Nephron progenitor cell (in vitro differentiated cells): ENCODE measurements at places on chromosomes 7 and 10.

GRCh38 chr10:96304230-96304629 is at the start of gene DNTT:
Gene DNTT (plus strand): TSS chr10:96304434. CDS start chr10:96304498, 64 bp downstream.
- peaks cover 44% of the 10 kb centered on the region for H3K4me1 ChIP-seq
- H3K36me3 ChIP-seq = no peaks in the 10 kb centered on the region
- H3K4me3 ChIP-seq = no peak within 1 kb of the TSS

- peaks cover 4% of the 10 kb centered on the region for H3K36me3 ChIP-seq
- DNase-seq = no peak
- no peak overlapping the region for H3K27ac ChIP-seq
- H3K27me3 ChIP-seq = peaks cover 51% of the 10 kb centered on the region
These were observed 8.8 kb upstream of the CLDN3 start for GRCh38 chr7:73778801-73779389.

DNA sequence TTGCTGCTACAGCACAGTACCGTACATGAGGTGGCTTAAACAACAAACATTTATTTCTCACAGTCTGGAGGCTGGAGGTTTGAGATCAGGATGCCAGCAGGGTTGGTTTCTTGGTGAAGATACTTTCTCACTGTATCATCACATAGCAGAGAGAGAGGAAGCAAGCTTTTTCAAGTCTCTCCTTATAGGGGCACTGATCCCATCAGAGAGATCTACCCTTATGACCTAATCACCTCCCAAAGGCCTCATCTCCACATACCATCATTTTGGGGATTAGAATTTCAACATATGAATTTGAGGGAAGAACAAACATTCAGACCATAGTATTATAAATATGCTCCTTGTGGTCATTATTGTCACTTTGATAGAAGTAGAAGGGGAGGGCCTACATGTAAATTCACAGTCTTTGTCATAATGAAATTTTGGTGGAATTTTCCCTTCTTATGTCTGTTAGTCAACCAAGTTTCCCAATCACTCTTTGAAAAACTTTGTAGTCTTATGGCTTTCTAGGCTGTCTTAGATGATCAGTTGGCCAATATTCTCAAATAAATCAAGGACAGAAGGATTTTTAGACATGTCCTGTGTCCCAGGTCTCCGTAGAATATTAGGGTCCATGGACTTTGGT is 606.2 kb downstream of the LRMDA start:
- DNase-seq = no peak
- H3K4me3 ChIP-seq = no peak overlapping the region
- peaks cover 24% of the 10 kb centered on the region for H3K36me3 ChIP-seq
- peaks cover 6% of the 10 kb centered on the region for H3K27me3 ChIP-seq
- peaks cover 49% of the 10 kb centered on the region for H3K4me1 ChIP-seq

- DNase-seq = no peak
- H3K36me3 ChIP-seq = peaks cover 27% of the 10 kb centered on the region
- H3K4me1 ChIP-seq = peaks cover 80% of the 10 kb centered on the region
- H3K27ac ChIP-seq = peak overlapping the region; percentile 87
These were observed 17.8 kb downstream of the VWA2 start for GRCh38 chr10:114256822-114257221.

GRCh38 chr7:45677311-45677900 is 103.2 kb downstream of the ADCY1 start:
- peaks cover 17% of the 10 kb centered on the region for H3K36me3 ChIP-seq
- H3K27ac ChIP-seq = no peak overlapping the region
- H3K4me1 ChIP-seq = peaks cover 22% of the 10 kb centered on the region
- H3K4me3 ChIP-seq = no peak overlapping the region
- H3K27me3 ChIP-seq = no peaks in the 10 kb centered on the region

DNA sequence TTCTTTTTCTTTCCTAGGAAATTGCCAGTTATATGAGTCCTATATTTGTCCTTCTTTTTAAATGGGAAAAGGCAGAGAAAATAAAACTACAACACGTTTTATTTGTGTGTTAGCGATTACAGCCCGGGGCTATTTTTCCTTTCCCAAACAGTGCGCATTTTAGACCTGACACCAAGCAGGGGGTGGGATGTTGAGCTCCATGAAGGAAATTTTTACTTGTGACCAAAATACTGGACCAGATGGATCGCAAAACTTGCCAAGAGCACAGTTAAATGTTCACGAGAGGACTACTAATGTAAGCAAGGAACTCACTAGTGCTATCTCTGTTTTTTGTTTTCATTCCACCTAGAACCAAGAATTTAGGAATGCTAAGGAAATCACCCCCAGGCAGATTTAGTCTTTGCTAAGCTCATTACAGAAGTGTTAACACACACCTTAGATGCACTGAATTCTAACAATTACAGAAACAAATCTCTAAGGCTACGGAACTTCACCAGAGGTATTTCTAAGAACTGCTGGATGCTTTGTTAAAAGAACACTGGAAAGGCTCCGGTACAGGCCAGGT is 114.8 kb downstream of the JAZF1 start:
- no peaks in the 10 kb centered on the region for H3K27me3 ChIP-seq
- DNase-seq = no peak
- H3K4me3 ChIP-seq = no peak overlapping the region

GRCh38 chr7:114943953-114944744 is 22.3 kb downstream of the MDFIC start:
- H3K27me3 ChIP-seq = no peaks in the 10 kb centered on the region
- H3K4me1 ChIP-seq = peaks cover 36% of the 10 kb centered on the region
- peak overlapping the region; percentile 75 for H3K4me3 ChIP-seq
- H3K36me3 ChIP-seq = peaks cover 30% of the 10 kb centered on the region

DNA sequence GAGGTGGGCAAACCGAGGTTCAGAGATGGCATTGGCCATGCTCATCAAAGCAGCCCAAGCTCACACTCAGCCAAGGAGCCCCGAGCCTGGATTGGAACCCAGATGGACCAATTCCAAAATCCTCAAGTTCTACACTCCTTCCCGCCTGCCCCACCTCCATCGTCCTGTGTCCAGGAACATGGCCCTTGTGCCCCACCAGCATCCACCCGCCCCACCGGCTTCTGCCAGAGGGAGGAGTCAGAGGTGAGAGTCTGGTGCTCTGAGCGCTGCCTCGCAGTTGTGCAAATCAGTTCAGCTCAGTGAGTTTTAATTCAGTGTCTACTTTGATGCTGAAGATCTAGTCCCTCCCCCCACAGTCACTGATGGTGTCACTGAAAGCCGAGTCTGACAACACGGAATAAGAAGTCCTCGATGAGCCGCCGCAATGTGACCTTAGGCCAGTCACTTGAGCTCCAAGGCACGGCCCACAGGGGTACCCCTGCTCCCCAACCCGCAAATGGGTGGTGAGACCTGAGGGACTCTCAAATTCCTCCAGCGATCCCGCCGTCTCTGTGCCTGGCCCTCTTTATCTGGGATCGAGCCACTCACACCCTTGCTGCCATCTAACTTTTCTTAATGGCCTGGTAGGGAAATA is 26.3 kb downstream of the PRKAG2 start:
- peaks cover 20% of the 10 kb centered on the region for H3K4me1 ChIP-seq
- H3K27ac ChIP-seq = no peak overlapping the region
- H3K4me3 ChIP-seq = no peak overlapping the region
- H3K36me3 ChIP-seq = no peaks in the 10 kb centered on the region
- DNase-seq = no peak
